ENCODE measurements at places on chromosomes 3 and 15.

GRCh38 chr3:118942671-118943070 is 92.0 kb downstream of the IGSF11 start:
- DNase-seq = no peak

GRCh38 chr3:127170814-127171213 is 22.1 kb upstream of the PRR23E start:
- DNase-seq = no peak

DNA sequence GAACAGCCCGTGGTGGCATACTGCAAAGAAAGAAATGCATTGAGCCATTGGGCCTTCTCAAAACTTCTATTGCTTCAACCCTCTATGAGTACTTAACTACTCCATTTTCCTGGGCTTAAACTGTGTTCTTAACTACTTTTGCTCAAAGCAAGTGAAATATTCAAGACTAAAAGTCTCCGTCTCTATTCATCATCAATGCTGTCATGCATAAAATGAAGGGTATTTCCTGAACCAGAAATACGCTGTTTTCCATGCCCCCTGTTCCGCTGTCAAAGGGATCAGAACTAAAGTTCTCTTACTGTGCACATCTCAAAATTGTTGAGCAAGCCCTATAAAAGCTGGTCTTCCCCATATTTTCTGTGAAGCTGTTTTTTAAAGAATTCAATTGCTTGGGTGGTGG is 20.3 kb downstream of the SIAH2 start:
- DNase-seq = no peak

DNA sequence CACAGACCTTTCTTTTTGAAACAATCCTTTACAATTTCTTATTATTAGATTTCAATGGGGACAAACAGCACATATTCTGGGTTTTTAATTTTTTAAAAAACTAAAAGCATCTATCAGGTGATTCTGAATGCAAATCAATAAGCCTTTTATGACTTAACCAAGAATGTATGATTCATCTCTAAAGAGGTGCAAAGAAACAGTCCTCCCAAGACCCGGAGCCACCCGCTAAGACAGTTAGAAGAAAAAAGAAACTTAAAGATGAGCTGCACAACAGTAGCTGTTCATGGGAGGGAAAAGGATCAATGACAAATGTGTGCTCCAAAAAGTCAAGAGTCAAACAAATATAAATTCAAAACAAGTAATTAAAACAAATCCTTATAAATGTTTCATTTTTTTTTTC is 319.5 kb downstream of the THSD4 start:
- DNase-seq = no peak

- no peak for DNase-seq
These were observed 153.4 kb upstream of the SMAD3 start for GRCh38 chr15:66912001-66912400.

- no peak for DNase-seq
These were observed 119.0 kb downstream of the AKAP13 start for GRCh38 chr15:85499371-85499887.

DNA sequence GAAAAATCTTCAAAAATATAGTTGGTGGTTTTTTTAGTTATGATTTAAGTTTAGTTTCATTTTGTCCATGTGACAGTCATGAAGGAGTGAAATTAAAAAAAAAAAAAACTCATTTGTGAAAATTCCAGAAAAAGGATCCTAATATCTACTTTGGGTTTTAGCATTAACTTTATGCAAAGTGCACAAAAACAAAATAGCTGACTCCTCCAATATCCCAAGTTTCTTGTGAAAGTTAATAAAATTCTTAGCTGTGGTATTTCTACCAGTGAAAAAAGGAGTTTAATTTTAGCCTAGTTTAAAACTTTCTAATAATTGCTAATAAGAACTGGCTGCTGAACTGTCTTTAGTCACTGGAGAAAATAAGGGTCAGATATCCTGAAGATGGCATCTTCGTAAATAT is 40.8 kb upstream of the RASA2 start:
- DNase-seq = no peak

GRCh38 chr15:94487635-94488034 is 256.3 kb downstream of the MCTP2 start:
- no peak for DNase-seq

DNA sequence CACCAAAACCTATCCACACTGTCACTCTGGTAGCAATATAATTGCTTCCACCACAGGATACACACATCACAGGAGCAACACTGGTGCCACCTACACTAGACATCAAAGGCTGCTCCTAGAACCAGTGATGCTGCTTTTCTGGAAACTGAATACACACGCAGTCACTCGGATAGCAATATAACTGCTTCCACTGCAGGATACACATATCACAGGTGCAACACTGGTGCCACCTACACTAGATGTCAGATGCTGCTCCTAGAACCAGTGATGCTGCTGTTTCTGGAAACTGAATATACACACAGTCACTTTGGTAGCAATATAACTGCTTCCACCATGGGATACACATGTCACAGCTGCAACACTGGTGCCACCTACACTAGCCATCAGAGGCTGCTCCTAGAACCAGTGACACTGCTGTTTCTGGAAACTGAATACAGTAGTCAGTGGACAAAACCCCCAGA is 6.9 kb upstream of the TNFSF10 start:
- DNase-seq = no peak

- DNase-seq = no peak
These were observed 129.1 kb upstream of the SEMA6D start for GRCh38 chr15:47587940-47588802.

DNA sequence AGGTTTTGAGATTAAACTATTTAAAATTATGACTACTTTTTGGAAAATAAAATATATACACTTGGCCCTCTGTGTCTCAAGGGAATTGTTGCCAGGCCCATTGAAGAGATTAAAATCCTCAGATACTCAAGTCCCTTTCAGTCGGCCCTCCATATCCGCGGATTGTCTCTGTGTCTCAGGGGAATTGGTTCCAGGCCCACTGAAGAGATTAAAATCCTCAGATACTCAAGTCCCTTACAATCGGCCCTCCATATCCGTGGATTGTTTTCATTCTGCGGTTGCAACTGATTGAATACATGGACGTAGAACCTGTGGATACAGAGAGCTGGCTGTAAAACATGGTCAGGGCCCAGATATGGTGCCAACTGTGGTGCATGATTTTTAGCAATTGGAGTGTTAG is 15.7 kb upstream of the LRCH3 start:
- DNase-seq = no peak

GRCh38 chr3:16303037-16303575 is 38.1 kb downstream of the OXNAD1 start:
- DNase-seq = no peak

DNA sequence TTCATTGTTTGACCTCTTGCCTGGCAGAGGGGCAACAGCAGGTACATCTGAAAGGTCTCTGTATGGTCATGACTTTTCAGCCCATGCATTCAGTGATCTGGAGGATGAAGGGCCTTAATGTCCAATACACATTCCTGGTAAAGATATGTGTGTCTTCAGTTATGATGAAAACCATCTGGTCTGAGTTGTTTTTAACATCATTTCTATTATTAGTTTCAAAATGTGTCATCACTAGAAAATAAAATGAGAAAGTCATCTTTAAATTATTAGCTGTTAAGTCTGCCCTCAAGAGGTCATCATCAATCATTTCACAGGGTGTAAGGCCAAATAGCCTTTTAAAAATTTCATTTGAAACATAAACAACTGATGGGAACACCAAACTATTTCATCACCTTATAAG is 92.1 kb upstream of the PLSCR4 start:
- DNase-seq = no peak

DNA sequence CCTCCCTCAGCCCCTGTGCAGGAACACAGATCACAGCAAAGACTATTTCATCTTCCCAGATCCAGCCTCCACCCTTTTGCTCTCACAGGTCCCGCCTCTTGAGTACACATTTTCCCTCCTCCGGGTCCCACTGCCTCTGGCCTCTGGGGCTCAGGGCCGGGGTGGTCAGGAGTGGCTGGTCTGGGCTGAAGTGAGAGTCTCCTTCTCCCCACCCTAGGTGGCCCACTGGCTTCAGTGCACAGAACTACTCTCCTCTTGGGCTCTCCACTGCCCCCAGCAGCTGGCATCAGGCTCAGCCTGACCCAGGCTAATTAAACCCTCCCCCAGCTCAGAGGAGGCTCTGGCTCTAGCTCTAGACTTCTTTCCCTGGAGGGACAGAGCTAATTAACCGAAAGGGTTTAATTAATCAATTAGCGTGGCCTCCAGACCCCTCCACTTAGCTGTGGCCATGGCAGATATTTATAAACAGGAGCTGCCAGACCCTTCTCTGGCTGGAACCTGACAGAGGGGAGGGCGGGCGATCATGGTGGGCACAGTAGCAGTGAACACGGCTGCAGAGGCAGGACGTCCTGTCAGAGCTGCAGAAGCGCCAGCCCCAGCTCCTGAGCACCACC is 15.1 kb downstream of the DUSP7 start:
- no peak for DNase-seq

DNA sequence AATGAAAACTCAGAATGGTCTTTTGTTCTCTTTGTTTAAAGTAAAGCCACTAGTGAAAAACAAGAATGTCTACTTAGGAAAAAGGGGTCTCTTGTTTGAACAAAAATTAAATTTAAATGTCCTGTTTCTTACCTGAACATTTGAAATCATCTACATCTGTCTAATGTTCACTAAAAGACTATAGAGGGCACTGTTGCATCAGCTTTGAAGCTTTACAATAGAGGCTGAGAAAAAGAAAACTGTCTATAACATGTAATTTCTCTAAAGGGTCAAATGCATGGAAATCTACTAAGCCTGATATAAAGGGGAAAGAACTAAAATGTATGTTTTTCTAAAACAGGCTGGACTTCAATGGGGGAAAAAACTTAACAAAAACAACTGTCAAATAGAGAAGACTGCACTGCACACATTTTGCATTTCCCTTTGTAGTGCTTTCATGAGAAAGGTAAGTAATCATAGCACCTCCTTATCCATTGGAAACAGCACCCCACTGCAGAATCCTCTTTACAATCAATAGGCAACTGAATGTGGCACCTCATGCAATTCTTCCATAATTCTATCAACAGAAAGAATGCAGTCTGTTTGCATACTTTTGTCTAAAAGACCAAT is 26.3 kb downstream of the DPH6 start:
- DNase-seq = peak; percentile 50

DNA sequence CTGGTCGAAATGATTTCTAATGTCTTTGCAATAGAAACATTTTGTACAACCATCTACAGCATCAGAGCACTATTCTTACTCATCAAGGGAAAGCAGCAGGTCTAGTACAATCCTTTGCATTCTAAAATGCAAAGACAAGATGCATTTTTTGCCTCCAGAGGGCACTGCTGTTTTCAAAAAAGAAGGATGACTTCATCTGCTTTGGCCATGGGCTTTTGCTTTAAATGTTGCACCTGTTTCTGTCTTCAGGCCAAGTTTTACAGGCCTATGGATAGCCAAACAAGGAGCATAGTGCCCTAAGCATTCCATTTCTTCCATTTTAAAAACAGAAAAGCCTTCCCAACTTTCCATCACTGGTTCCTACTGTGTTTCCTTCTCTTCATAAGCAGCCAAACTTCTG is 3.4 kb downstream of the PARP9 start:
- peak; percentile 23 for DNase-seq

- DNase-seq = no peak
These were observed 8.2 kb downstream of the EIF2B5 start for GRCh38 chr3:184143327-184143726.
